Pulmonary artery endothelial cell (primary cell): ENCODE measurements at places on chromosomes 16 and 17. TPM values are rescaled to one million over a fixed set of nuclear protein-coding genes. Genes with fewer than 3 reads are reported as not detected.

DNA sequence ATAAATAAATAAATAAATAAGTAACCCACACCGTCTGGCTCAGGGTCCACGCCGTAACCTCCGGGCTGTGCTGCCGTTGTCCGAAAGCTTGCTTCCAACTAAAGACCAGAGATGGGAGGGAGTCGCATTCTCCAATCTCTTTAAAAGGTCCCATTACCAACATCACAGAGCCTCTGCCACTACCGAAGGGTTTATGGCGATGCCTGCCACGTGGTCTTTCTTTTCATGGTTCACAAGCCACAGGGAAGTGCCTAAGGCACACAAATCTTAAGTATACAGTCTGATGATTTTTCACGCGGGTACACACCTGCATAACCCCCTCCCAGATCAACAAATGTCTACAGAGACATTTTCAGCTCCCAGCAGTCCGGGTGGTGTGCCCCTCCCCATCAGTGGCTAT is 1.4 kb downstream of the COTL1 start:
- no peak for DNase-seq

DNA sequence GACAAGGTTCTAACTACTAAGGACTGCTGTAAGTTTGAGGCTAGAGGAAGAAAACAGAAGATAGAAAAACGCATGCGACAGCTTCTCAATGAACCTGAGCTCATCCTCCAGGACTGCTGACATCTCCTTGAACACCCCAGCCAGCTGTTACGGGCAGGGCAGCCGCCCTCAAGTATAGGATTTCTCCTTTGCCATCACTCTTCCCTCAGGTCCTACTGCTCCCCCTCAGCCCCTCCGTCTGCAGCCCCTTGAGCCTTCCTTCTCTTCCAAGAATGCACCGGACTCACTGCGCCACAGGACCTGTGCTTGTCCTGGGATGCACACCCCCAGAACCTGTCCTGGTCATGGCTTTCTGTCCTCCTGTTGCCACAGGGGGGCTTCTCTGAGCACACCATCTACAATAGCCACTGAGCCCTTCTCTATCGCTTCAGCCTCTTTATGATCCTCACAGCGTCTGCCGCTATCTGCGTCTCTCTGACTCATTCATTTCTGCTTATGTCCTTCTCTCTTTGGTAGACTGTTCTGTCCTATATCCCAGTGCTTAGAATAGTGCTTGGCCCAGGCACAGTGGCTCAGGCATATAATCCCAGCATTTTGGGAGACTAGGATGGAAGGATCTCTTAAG is 15.7 kb upstream of the XYLT2 start:
- DNase-seq = no peak

- no peak for DNase-seq
Observed at GRCh38 chr16:2162676-2163118, 7.1 kb downstream of the TRAF7 start.

GRCh38 chr17:39894681-39895376 is 23.6 kb downstream of the GSDMB start:
- no peak for DNase-seq

GRCh38 chr16:56630134-56630533 is 2.3 kb upstream of the MT1M start:
- DNase-seq = no peak

DNA sequence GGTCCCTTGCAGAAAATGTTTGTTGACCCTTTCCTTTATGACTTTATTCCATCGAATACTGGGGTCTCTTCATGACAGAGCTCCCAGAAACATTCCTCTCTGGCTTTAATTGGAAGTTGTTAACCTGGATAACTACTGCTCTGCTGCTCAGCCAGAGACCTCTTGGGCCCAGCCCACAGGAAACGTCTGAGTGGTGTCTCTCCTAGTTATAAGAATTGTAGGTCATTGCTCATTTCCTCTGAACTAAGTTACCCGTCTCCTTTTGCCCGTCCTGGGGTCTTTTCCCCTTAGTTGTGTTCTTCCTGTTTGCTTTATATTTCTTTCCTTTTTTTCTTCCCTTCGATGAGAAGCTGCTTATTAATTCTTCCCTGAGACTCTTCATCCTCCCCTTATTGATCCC is 9.0 kb downstream of the MAP2K6 start:
- DNase-seq = peak; percentile 75

DNA sequence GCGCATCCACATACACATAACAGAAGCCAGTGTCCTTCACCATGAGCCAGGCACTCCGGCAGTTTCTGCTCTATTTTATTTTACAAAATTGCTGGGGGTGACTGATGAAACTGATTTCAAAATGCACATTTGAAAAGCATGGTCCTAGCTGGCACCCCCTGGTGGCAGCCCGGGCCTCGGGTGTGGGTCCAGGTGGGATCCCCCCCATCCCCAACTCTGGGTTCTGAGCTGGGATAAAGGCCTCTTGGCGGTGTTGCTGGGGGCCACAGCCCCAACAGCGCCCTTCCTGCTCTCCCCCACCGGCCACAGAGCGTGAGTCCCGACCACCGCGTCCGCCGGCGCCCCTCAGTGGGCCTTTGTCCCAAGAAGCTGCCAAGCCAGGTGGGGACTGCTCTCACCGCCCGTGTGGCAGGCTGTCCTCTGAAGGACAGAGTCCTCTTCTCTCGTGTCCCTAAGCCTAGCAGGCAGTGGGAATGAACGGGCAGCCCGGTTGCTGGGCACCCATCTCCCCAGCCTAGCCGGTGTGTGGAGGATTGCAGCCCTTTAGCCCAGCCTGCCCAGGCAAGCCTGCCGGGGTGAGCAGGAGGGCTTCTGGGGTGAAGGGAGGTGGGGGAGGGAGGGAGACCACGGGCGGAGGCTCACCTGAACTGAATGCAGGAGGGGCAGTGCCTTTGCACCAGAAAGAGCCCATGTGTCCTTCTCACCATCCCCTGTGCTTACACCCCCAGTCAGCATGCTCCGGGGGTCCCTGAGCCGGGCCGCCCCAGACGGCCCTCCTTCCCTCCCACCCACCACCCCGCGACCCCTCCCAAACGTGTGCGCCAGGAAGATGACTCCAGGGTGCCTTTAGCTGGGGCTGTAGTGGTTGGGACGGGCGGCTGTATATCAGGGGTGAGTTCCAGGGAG is 898 bp downstream of the SNAI3 start:
- DNase-seq = no peak

DNA sequence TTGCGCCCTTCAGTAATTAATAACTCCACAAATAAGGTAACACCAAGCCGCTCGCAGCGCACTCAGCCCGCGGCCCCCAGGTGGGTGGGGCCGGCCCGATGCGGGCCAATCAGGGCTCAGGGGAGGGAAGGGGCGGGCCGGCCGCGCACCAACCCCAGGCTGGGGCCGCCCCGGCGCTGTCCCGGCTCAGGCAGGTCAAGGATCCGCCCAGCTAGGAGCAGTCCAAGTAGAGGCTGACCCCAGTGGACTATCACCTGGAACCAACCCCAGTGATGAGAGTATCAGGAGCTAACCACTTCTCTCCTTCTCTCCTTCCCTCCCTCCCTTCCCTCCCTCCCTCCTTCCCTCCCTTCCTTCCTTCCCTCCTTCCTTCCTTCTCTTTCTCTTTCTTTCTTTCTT is 110.8 kb downstream of the C16orf78 start:
- no peak for DNase-seq

DNA sequence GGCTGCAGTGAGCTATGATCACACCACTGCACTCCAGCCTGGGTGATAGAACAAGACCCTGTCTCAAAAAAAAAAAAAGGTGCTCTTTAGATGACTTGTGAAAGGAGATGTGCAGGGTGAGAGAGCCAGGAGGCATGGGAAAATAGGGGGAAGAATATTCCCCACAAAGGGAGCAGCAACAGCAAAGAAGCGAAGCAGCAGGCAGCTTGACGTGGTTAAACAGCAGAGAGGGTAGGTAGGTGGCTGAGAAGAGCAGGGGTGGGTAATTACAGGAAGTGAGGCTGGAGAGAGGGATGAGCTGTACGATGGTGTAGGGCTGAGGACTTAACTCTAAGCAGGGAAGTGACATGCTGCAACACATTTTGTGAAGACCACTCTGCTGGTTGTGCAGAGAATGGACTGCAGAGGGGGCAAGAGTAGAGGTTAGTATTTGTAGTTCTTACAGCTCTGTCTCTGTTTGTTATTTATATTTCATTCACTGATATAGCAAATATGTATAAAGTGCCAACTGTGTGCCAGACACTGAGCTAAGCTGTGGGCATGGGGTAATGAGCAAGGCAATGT is 1.6 kb downstream of the HEATR3 start:
- DNase-seq = peak; percentile 37

- DNase-seq = no peak
Observed at GRCh38 chr16:87453326-87453725, 39.5 kb downstream of the ZCCHC14 start.

- DNase-seq = no peak
Observed at GRCh38 chr17:9475101-9475658, 100.4 kb downstream of the STX8 start.

DNA sequence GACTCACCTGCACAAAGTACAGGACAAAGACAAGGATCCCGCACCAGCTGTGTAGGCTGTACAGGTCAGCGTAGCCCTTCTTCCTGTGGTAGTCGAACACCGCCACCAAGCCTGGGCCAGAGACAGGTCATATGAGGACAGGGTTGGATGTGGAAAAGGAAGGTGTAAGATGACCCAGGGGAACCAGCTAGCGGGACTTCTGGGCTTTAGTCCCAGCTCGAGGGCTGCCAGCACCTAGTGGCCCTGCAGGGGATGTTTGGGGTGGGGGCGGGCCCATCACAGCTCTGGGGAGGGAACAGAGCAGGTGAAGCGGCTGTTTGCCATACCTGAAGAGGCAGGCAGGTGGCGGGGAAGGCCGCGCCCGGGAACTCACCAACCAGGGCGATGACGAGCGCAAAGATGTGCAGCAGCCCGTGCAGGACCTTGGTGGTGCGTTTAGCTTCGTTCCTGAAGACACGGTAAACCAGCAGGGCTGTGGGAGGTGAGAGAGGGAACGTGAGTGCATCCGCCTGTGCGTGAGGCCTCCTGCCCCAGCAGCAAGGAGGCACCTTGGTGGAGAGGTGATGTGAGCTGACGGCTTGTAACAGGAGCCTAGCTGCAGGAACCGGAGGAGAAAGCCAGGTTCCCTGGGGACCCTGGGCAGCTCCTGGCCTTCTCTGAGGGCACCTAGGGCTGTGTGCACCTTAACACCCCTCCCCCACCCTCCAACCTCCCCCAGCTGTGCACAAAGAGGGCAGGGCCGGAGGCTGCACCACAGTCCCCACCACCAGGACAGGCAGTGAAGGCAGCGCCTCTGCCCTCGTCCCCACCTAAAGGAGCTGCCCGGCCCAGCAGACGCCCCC is 10.2 kb downstream of the CYB561 start:
- no peak for DNase-seq

- DNase-seq = no peak
Observed at GRCh38 chr17:6476810-6477179, 32.5 kb downstream of the PIMREG start.

DNA sequence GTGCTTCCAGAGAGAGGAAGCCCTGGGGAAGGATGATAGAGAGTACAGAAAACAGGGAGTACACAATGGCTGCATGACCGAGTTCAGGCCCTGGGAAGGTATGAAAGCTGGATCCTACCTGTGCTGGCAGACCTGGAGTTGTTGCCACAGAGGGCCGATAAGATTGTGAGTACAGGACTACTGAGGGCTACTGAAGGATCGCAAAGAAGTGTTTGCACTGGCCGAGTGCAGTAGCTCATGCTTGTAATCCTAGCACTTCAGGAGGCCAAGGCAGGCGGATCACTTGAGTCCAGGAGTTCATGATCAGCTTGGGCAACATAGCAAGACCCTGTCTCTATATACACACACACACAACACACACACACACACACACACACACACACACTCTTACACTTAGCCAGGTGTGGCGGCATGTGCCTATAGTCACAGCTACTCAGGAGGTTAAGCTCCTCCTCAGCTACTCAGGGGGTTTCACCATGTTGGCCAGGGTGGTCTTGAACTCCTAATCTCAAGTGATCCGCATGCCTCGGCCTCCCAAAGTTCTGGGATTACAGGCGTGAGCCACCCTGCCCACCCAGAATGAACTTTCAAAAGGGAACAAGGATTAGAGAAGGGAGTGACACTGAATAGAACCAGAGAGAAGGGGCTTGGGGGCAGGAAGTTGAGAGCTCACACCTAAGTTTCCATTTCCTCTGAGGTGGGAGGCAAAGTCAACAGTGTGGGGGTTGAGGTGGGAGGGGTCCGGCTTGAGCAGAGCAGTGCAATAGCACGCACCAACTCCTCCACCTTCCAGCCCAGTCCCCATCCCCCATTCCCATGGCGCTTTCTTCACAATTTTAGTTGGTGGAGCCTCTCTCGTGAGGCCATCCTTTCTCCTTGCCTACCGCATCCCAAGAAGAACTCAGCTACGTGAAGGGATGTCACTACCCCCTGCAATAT is 7.5 kb downstream of the SCIMP start:
- DNase-seq = no peak

DNA sequence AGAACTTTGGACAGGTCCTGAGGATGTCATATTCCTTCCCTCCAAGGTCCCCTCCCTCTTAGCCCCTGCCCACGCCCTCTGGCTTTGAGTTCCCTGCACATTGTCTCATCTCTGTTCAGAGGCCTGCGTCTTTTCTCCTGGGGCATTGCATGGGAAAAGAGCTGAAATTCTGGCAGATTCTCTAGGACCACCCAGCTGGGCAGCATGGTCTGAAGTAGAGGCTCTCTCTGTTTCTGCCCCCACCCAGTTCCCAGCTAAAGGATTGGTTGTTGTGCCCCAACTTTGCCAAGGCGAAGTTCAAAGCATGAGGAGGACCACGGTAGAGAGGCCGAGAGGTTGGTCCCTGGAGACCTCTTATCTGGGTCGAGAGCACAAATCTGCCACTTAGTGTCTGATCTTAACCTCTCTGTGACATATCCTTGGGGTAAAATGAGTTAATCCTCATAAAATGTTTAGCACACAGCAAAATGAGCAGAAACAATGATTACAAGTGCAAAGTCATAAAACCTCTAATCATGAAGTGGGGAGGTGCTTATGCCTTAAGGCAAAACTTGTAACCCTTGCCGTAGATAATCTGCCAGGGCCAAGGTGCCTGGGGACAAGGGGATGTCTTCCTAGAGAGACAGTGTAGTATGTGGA is 2.4 kb downstream of the ABAT start:
- no peak for DNase-seq

GRCh38 chr17:19533718-19534561 is at the start of gene SLC47A1:
TSS of gene SLC47A1 (plus strand) at chr17:19533854. CDS start at chr17:19533940, 86 bp downstream.
- DNase-seq = no peak

DNA sequence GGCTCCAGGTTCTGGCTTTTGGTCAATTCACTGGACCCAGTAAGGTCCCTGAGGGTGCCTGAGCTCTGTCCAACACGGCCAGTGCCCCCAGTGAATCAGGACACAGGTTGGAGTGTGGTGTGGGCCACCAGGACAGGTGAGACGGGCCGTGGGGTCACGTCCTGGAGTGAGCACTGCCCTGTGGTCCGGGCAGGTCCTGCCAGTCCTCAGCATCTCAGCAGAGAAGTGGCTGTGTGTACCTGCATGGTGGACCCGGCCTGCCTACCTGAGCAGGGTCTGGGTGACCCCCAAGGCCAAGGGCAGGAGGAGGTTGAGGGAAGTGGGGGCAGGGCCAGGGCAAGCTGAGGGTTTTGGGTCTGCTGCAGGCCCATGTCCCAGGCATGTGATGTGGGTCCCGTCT is 1.9 kb upstream of the GNG13 start:
- DNase-seq = no peak

GRCh38 chr16:56226845-56227525 is 35.7 kb downstream of the GNAO1 start:
- DNase-seq = no peak

GRCh38 chr17:69357701-69358100 is 30.8 kb upstream of the ABCA5 start:
- no peak for DNase-seq

GRCh38 chr16:9929836-9930235 is 252.4 kb downstream of the GRIN2A start:
- no peak for DNase-seq

GRCh38 chr16:84514295-84514873 is 9.9 kb upstream of the MEAK7 start:
- no peak for DNase-seq

ESRP2 gene
- total RNA-seq = 0.13 and 0.25 TPM in 2 replicates

SPN gene
- not detected in 2 replicates for total RNA-seq

CA7 gene
- not detected in 2 replicates for total RNA-seq

KRTAP4-12 gene
- total RNA-seq = not detected in 2 replicates
